ENCODE measurements at places on chromosomes 16 and 17.

GRCh38 chr17:64262198-64262999 is 661 bp downstream of the TEX2 start:
- DNase-seq, result peak; percentile 46

DNA sequence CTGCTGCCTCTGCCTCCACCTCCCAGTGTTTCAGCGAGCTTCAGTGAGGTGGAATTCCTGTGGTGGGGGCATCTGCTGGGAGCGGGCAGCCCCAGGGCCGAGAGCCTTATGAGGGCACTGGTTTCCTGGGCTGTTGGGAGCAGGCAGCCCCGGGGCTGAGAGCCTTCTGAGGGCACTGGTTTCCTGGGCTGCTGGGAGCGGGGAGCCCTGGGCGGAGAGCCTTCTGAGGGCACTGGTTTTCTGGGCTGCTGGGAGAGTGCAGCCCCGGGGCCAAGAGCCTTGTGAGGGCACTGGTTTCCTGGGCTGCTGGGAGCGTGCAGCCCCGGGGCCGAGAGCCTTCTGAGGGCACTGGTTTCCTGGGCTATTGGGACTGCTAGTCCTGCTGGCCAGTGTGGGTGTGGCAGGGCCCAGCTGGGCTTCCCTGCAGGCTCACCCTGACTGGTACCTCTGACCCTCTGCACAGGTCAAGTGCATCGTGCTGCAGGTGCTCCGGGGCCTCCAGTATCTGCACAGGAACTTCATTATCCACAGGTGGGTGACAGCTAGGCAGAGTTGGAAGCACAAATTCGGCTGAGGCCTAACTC is 5.6 kb downstream of the CDK10 start:
- no peak for DNase-seq

- no peak for DNase-seq
These were observed 55.1 kb downstream of the PLD6 start for GRCh38 chr17:17151055-17151454.

- peak; percentile 25 for DNase-seq
These were observed 16.3 kb downstream of the ERAL1 start for GRCh38 chr17:28871056-28871579.

DNA sequence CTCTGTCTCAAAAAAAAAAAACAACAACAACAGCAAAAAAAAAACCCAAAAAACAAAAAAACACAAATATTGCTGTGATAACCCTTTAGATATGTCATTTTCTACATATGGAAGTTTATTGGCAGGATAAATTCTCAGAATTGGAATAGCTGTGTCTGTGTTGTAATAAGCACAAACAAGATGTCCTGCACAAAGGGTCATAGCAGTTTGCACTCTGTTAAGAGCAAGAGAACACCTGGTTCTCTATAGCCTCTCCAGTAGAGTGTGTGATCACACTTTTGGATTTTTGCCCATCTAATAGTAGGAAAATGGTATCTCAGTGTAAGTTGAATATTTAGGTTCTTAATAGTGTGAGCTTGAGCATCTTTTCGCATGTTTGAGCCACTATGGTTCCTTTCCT is 60.4 kb downstream of the USP43 start:
- no peak for DNase-seq

DNA sequence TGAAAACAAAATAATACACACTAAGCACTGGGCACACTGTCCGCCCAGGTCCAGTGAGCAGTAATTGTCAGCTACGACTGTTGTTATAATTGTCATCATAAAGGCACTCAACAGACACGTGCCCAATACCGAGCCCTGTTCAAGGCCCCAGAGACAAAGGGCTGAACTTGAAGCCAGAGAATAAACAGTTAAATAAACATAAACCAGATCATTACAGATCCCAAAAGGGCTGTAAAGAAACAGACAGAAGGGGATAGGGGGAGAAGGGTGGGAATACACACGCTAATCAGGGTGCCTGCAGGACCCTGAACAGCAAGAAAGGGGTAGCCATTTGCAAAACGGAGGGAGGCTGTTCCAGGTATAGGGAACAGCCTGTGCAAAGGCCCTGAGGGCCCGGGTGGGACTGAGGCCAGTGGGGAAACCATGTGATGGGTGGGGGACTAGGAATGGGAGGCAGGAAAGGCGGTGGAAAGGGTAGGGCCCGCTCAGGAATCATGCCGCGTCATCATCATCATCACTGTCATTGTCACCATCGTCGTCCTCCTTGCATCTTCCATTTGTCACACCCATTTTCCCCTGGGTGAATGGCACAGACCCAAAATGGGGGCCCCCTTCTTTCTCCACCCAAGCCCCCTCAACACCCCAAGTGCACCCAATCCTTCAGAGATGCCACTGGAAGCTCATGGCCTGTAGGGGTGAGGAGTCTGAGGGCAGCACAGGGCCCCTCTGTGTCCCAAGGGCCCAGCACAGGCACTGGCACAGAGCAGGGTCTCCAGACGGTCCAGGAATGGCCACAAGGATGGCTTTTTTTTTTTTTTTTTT is 6.3 kb downstream of the CARHSP1 start:
- DNase-seq, result no peak

- no peak for DNase-seq
These were observed 16.2 kb upstream of the MTMR4 start for GRCh38 chr17:58530655-58531054.

DNA sequence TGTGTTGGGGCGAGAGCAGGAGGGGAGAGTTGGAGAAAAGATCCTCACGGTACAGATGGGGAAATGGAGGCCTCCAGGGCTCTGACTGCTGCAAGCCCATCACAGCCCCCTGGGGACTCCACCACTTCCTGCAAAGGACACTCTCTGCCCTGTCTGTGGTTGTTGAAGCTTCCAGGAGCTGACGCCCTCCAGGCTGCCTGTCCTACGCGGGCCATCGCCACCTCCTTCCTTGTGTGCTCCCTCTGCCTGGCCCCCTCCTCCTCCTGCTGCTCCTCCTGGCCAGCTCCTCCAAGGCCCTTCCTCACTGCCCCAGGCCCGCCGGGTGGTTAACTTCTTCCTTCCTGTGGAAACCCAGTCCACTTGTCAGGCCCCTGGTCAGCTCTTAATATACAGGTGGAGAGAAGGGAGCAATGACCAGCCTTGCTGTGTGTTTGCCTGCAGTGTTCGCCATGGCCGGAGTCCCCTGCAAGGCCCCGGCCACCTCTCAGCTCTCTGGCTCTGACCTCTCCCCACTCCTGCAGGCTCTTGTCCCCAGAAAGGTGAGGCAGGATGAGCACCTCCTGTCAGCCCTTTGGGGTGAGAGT is 18.4 kb upstream of the STAC2 start:
- DNase-seq, result no peak

DNA sequence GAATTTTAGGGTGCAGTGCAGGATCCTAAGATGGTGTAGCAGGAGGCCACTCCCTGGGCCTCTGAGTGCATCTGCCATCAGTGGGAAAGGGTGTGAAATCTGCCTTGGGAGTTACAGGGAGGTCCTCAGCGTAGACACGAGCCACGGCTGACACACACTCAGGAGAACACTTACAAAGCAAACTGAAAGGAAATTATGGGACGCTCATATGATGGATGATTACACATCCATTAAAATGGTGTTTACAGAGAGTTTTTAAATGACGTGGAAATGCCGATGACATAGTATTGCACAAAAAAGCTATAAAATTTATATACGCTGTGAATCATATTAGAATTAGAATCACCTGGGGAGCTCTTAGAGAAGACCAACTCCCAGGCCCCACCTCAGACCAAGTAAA is 175.2 kb downstream of the CCDC182 start:
- no peak for DNase-seq

GRCh38 chr16:71482569-71482968 is 6.6 kb downstream of the ZNF19 start:
- no peak for DNase-seq

GRCh38 chr17:78450696-78451345 is 72.4 kb downstream of the PGS1 start:
- DNase-seq, result no peak

DNA sequence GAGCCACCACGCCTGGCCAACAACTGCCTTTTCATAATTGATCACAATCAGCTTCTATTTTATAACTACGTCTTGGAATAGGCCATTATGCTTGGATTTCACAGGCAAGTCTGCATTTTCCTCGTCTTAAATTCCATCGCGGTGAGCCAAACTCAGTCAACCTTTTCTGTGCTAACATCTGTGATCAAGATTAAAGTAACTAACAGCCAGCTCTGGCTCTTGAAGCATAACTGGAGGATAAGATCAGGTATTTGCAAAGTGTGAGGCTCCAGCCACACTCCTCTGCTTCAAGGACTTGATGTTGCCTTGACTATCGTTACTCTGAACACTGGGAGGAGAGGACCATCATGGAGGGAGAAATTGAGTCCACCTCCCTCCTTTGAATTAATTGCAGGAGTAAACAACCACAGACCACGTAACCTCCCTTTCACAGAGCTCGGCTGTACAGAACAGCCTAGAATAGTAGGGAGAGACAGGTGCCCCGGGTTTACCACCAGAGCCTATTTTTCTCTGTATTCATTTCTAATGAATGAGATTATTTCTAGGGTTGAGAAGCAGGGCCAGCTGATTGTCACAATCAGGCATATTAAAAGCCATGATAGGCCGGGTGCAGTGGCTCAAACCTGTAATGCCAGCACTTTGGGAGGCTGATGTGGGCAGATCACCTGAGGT is 143.0 kb downstream of the XYLT1 start:
- DNase-seq, result no peak

DNA sequence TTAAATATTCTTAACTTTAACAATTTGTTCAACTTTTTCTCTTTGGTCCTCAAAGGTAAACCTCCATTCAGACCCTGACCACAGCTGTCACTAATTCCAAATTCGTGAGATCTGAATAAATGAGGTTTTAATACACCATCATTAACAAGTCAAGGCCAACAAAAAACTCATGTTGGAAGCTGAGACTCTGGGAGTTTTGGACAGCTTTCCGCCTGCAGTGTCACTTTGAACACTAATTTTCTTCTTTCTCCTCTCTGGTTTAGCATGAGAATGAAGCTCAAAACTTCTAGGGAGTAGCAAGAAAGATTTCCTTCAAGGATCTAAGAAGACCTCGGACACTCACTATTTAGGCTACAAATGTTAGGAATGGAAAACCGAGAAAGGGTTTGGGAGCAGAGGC is 32.7 kb upstream of the DNAH9 start:
- no peak for DNase-seq
